ENCODE measurements at places on chromosomes 11 and 22.

DNA sequence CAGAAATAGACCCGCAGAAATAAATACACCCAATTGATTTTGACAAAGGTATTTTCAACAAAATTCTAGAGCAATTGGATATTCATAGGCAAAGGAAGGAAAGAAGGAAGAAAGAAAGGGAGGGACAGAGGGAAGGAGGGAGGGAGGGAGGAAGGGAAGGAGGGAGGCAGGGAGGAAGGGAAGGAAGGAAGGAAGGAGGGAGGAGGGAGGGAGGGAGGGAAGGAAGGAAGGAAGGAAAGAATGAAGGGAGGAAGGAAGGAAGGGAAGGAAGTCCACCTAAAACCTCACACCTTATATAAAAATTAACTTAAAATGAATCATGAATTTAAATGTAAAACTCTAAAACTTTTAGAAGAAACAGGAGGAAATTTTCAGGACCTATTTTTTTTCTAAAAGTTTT, 94.2 kb upstream of the USP47 start:
- DNase-seq = no peak

GRCh38 chr11:95728094-95728493, 61.5 kb downstream of the FAM76B start:
- no peak for DNase-seq

- DNase-seq = no peak
Observed at GRCh38 chr11:92225125-92225567, 528 bp downstream of the FAT3 start.

GRCh38 chr22:37230673-37231405, 13.2 kb downstream of the RAC2 start:
- no peak for DNase-seq

GRCh38 chr22:46815896-46816731, 53.7 kb downstream of the TBC1D22A start:
- peak; percentile 54 for DNase-seq

DNA sequence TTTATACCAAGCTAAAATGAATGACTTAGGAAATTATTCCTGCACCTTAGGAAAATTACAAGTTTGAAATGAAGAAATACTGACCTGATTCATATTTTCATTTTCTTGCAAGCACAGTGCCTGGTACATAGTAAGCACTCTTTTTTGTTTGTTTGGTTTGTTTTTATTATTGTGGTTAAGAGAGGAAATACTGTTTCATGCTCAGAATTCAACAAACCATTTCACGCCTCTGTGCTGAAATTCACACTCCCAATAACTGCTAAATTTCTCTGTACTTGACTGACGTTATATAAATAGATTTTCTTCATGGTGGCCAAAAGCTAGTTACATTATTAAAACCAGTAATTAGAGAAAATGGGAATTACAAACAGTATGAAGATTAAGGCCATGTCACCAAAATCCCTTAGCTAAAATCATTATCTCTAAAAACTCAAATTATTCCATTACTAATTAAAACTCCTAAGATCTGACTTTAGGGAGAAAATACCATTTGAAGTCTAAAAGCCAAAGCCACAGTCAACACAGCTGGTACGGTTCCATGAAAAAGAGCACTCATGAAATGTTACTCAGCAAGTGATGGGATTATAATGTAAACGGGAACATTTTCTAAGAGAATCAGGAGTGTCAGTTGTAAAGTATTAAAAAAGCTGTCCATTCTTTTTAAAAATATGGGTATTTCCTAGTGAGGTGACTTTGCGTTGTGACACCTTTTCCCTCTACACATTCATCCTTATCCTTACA, 77.8 kb upstream of the DDI1 start:
- no peak for DNase-seq

GRCh38 chr22:43829904-43830851, 18.1 kb upstream of the EFCAB6 start:
- peak; percentile 43 for DNase-seq
